ENCODE measurements at places on chromosomes 5 and 9.

GRCh38 chr5:175569701-175570100 is 88.2 kb upstream of the HRH2 start:
- DNase-seq, result no peak

- DNase-seq, result no peak
Measured at GRCh38 chr5:73719632-73720031, 93.6 kb downstream of the ARHGEF28 start.

DNA sequence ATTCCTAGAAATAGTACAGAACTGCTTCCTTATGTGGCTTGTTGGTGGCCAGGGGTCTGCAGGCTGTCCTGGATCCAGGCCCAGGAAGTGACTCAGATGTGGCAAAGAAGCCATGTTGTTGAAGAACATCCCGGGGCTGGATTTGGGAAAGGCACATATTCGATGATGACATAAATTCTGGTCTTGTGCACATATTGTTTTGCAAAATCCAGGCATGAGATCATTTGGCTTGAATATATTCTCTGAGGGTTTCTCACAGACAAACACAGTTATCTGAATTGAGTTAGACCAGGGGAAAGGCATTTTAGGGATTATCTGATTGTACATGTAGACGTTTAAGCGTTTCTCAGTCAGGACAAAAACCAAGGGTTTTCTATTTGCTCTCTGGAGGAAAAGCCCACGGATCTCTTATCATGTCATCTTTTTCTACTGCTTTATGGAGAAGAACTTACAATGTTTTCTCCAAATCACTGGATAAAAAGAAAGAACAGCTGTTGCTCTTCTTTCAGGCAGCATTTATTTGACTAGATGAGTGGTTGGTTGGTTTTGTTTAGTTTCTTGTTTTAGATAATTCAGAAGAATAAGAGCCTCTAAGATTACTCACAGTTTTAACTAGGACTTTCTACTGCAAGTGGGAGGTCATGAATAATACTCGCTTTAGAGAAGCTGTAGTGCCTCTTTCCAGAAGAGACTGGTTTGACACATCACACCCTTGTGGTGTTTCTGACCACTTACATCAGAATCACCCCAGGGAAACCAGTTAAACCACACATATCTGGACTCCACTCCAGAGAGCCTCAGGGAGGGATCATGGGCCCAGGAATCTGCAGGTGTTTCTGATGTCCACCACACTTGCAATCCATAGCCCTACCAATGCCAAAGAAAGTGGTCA is 29.5 kb upstream of the LHFPL2 start:
- DNase-seq, result no peak

GRCh38 chr5:124519396-124519795 is 227.0 kb downstream of the ZNF608 start:
- no peak for DNase-seq

- DNase-seq, result no peak
Measured at GRCh38 chr5:77452351-77452750, 39.8 kb downstream of the WDR41 start.

GRCh38 chr5:78005021-78005785 is 229.1 kb upstream of the TBCA start:
- DNase-seq, result no peak

- DNase-seq, result peak; percentile 4
Measured at GRCh38 chr5:178249191-178249989, 16.8 kb upstream of the PHYKPL start.

GRCh38 chr9:21615018-21615417 is 132.9 kb upstream of the IFNE start:
- no peak for DNase-seq

DNA sequence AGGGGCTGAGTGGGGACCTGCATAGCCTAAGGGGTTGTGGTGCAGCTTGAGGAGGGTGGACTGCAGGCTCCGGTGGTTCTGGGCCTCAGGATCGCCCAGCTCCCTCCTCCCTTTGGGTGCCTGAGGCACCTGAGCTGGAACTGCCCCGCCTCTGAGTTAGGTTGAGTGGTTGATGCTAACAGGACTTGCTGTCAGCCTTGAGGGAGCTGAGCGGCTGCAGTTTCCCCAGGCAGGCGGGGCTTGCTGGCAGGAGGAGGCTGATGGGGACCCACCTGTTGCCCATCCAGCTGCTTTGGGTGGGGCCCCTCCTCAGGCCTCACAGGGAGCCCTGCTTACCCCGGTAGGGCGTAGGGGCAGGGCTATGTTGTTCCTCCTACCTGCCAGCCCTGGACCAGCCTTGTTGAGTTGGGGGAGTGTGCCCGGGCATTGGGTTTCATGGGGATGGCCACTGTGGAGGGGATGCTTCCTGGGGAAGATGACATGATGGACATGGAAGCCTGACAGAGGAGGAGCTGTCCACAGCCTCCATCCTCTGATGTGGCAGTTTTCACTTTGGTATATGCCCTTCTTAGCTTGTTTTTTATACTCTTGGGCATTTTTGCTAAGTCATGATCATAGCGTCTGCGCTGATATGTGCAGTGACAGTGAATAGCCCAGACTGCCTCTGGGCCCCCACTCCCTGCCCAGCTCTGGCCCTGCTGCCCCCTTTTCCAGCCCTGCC is 14.3 kb downstream of the WNK2 start:
- no peak for DNase-seq

DNA sequence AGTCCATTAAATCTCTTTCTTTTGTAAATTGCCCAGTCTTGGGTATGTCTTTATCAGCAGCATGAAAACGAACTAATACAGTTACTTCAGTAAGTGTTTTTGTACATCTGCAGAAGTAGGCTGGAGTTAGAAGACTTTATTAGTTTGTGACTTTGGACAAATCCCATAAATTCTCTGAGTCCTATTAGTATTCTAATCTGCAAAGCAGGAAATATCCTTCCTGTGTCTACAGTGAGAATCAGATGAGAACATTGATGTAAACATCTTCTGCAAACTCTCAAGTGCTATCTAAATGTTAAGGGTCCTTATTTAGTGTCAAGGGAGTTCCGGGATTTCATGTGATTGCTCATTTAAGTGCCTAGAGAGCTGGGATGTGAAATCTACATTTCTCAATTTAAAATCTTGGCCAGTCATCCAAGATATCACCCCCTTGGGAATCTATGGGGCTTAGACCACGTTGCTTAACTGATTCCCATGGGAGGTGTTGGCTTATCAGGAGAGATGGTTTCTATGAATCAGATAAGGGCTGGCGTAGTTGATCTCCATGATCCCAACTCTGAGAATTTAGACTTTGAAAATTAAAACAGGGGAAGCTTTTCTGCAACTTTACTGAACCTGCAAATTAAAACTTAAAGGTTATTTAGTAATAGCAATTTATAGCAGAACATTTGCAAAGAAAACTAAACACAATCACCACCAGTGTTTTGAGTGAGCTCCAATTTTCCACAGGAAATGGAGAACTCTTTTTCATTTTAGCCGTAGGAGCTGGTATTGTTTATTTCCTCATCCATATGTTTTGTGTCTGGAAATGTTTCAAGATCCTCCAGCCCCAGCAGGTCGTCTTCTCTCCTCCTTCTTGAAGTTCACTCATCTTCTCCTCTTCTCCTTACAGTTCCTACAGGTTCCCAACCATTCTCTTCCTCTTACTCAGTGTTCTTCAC is 241.6 kb upstream of the CD180 start:
- no peak for DNase-seq

DNA sequence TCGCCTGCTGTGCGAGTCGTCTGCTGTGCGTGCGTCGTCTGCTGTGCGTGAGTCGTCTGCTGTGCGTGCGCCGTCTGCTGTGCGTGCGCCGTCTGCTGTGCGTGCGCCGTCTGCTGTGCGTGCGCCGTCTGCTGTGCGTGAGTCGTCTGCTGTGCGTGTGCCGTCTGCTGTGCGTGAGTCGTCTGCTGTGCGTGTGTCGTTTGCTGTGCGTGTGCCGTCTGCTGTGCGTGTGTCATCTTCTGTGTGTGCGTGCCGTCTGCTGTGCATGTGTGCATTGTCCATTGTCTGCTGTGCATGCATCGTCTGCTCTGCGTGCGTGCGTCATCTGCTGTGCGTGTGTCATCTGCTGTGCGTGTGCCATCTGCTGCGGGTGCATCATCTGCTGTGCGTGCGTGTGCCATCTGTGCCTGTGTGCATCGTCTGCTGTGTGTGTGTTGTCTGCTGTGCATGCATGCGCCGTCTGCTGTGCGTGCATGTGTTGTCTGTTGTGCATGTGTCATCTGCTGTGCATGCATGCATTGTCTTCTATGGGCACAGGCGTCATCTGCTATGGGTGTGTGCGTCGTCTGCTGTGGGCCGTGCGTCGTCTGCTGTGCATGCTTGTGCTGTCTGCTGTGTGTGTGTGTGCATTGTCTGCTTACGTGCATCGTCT is 68.6 kb upstream of the IRX4 start:
- DNase-seq, result no peak

DNA sequence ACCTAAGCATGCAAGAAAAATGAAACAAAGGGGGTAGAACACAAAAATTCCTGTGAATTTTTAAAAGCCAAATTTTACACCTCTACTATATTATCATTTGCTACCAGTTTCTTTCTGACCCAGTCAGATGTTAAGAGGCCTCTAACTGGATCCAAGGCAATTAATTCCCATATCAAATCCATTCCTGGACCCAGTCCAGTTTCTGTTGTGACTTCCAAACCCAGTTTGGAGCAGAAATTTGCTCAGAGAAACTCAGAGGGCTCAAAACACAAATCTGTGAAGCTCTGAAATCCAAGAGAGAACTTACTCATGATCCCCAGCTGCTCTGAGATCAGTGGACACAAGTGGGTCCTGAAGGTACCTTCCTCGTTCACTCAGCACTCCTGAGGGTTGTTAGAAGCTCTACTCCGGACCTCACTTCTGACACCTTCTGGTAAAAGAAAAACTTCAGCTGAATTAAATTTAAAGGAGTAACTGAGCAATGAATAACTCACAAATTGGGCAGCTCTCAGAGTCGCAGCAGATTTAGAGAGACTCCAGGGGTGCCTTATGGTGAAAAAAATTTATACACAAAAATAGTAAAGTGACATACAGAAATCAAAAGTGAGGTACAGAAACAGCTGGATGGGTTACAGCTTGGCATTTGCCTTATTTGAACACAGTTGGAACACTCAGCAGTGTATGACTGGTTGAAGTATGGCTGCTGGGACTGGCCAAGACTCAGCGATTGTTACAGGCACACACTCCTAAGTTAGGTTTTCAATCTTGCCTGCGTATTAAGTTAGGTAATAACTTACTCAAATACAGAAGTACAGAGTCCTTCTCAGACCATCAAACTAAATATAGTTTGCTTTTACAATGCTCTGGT is 32.4 kb downstream of the INSL4 start:
- no peak for DNase-seq

GRCh38 chr9:70147196-70147595 is 103.5 kb downstream of the MAMDC2 start:
- DNase-seq, result no peak

DNA sequence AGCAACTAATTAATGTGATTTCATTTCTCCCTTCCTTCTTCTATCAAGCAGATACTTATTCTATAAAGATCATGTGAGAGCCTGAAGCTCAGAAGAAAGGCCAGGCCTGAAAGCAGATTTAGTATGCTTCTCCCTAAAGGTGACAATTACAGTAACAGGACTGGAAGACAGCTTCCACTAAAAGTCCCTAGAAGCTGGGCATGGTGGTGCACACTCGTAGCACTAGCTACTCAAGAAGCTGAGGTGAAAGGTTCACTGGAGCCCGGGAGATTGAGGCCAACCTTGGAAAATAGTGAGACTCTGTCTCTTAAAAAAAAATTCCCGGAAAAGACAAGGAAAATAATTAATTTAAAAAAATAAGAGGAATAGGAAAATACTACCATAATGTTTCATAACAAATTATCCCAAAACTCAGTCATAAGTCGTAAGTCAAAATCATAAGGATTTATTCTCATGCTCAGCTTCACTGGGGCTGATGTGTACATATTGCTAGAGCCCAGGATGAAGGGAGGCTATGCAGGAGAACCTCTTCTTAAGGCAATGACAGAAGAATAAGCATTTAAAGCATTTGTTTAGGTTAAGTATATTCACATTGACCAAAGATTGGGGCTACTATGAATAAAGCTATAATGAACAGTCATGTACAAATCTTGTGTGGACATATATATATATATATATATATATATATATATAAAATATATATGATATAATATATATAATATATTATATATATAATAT is 210.8 kb upstream of the SMARCA2 start:
- no peak for DNase-seq

DNA sequence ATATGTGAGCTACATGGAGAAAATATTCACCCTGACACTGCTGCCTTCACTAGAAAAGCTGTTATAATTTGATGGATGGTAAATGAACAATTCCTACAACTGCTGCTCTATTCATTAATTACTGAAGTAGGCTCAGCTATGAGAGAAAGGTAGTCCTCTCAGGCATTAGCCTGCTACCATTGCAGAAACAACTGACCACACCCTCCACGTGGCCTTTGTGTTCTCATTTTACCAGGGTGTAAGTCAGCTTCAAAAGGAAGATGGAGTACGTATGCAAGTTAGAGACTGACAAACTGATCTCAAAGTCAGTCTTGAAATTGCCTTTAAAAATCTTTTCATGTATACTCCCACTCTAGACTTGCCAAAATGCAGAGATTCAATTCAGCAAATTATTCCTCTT is 26.3 kb upstream of the TPD52L3 start:
- no peak for DNase-seq

DNA sequence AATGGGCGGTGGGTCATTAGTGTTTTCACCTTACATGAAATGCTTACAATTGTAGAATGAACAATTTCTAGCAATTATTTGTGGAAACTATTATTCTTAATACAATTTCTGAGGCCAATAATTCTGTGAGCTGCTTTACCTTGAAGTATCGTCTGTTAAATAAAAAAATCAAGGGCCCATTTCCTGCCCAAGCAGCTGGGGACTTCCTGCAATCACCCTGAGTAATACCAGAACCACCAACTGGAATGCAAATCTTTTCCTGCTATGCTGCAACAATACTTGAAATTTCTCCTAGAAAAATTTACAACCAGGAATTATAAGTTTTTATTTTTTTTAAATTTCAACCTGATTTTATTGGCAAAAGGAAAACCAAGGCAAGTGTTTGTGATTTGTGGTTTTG is 52.6 kb downstream of the ADAMTS16 start:
- DNase-seq, result no peak

DNA sequence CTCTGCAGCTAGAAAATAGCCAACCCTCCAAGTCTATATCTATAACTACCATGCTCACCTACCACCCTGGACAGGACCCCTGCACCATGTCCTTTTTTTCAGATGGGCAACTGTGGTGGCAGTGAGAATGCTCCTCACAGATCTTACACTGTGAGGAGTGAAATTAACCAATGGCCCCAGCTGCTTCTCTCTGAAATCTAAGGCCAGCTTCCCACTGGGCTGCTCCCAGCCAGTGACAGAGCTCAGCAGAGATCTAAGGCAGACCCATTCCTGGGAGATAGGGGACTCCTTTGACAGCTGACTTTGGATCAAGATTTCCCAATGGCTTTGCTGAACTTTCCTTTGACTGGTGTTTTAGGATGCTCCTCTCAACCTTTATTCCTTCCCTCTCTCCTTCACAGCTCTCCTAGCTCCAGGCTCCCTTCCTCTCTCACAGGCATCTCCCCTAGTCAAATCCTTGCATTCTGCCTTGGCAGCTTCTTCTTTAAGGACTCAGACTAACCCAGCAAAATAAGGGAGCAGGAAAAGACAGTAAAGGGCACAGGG is 1.6 kb upstream of the ARAP3 start:
- no peak for DNase-seq

- DNase-seq, result no peak
Measured at GRCh38 chr9:68428481-68428880, 72.1 kb downstream of the PGM5 start.

GRCh38 chr5:149615976-149616375 is 34.7 kb downstream of the ARHGEF37 start:
- DNase-seq, result no peak

Data from GF-D8 (cell line).